ENCODE measurements at places on chromosomes 12 and 14.
A peak's percentile ranks its signal among the peaks of the same experiment; 100 is the strongest.

- peak; percentile 38 for DNase-seq
These were observed 113.0 kb downstream of the BEGAIN start for GRCh38 chr14:100474196-100474595.

GRCh38 chr12:9868311-9868801, 798 bp downstream of the CLEC2B start:
- no peak for DNase-seq

DNA sequence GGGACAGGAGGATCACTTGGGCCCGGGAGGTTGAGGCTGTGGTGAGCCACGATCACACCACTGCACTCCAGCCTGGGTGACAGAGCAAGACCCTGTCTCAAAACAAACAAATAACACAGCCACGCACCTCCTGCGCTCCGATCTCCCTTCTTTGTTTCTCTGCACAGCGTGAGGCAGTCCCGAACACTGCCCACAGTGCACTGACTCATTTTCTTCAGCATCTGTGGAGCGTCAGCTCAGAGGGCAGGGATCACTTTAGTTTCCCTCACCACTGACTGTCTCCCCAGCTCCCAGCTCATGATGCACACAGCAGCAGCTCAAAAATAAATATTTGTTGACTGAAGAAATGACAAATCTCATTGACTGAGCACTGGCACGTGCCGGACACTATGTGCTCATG, 883 bp upstream of the MYL2 start:
- no peak for DNase-seq

DNA sequence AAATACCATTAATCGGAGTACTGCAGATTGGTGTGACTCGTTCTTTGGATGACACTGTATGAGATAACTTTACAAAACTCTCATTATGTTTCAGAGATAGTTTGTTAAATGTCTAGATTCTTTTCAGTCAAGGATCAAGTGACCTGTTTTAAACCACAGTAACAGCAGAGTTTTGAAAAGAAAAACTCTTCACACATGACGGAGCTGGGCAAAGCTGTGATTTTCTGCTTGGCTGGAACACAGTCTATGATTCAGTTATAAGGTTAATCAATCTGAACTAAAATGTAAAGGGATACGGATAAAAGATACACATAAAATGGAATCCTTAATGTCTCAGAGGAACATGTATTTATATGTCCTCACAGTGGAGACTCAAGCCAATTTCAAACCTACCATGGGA, 573.2 kb downstream of the PRKD1 start:
- DNase-seq: no peak

- no peak for DNase-seq
These were observed 51.8 kb downstream of the SMUG1 start for GRCh38 chr12:54136844-54137580.

DNA sequence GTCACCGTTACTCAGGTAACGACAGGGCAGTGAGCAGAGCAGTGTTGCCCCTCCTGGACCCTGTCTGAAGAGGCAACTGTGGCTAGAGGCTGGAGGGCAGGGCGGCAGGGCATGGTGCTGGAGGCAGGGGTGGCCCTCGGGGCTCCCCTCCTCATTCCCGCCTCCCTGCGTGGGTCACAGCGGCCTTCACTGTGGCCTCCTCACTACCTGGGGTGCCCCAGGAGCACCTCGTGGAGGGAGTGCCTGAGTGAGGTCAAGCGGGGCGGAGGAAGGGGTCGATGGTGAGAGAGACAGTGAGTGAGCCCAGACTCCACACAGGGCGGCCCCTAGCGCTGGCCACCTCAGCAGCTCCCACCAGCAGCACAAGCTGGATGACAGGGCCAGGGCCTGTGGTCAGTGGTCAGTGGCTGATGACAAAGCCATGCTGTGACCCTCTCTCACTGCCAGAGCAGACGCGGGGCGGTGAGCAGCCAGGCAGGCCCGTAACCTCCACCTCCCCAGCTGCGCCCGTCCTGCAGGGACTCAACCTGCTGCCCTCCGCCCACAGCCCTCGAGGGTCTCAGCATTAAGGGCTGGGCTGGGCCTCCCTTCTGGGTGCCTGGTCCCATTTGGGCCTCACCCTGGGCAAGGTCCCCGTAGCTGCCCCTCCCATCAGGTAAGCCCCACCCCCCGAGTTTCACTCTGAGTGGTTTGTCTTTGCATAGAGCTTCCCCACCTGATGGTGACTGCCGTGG, 17.8 kb downstream of the GPR132 start:
- DNase-seq: no peak

GRCh38 chr12:91618281-91618680, 435.7 kb upstream of the DCN start:
- DNase-seq: no peak

DNA sequence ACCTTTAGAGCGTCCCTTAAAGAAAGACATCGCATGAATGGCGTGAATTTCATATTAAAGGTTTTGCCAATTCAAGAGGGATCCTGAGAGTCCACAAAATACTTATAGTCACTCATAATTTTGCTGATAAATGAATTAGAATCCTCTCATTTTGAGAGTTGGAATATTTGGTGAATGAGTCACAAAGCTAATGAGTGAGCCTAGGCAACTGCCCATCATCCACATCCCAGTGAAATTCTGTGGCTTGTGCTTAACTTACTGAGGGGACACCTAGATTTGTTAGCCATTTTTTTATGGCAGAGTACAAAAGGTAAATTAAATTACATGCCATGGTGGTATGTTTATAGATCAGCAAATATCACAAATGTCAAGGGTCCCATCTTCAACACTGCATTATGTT, 12.7 kb upstream of the NOXRED1 start:
- DNase-seq: no peak

DNA sequence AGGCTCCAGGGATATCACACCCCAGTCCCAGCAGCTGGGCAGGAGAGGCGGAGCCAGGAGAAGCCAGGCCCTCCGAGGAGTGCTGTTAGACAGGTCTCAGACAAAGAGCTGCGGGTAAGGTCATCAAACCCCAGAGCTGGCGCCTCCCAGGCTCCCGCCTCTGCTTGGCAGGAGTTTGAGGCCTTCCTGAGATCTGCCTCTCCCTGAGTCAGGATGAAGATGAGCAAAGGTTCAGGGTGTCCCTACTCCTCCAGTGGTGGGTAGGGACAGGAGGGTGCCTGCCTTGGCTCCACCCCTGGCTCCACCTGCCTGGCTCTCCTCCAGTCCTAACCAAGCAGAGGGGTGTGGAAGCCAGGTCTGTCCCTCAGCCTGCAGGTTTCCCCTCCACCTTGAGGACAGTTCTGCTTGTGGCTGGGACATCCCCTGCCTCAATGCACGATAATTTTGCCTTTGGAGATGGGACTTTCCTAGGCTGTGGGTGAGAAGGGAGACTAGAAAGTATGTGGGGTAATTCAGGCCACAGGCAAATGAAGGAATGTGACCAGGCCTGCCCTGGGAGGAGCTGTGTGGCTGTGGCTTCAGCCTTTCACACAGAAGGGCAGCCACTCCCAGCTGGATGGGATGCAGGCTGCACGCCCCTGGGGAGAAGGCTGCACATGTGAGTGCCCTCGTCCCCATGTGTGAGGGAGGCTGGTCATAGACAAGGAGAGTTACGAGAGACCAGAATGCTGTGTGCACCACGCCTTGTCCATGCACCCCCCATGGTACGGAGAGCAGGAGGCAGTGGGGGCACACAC, 2.2 kb downstream of the PLEKHG6 start:
- no peak for DNase-seq

DNA sequence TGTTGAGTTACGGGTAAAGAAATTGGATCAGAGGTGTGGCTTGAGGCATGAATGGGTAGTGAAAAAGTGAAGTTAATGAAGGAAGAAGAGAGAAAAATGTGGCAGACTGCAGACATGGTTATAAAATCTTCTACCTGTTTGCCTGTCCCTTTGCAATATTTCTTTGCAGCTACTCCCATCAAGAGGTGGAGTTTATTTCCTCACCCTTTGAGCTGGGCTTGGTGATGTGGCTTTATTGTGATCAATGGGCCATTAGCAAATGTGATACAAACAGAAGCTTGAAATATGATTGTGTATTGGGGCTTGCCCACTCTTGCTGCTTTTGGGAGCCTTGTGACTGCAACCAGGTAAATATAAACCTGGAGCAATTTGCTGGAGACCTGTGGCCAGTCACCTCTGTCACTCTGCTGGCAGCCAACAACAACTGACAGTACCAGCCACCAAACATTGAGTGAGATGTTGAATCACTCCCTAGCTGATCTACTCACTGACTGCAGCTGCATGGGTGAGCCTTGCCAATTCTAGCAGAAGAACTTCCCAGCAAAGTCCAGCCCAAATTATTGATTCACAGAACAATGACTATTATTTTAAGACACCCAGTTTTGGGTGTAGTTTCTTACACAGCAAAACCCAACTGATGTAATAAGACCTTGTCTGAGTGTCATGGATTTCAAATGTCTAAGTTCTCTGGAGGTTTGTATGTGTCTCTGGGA, 151.0 kb upstream of the ATP2B1 start:
- no peak for DNase-seq
